ENCODE measurements at places on chromosomes 6 and 20.

- no peak for DNase-seq
Measured at GRCh38 chr6:157905590-157906342, 75.9 kb upstream of the SYNJ2 start.

DNA sequence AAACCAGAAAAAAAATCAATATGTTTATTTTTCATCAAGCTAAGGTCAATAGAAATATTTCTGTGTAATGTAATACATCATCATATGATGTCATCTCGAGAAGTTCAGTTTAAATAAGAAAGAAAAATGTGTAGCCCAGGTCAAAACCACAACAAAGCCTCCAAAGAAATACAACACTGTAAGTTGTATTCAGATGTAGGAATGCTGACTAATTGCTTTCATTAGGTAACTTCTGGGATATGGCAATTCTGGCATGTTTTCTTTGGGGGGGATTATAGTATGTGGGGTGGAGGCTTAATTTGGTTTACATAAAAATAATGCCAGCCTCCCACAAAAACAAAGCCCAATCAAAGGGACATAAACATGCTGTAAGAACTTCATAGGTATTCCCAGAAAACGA, 881.8 kb upstream of the CITED2 start:
- DNase-seq = no peak

DNA sequence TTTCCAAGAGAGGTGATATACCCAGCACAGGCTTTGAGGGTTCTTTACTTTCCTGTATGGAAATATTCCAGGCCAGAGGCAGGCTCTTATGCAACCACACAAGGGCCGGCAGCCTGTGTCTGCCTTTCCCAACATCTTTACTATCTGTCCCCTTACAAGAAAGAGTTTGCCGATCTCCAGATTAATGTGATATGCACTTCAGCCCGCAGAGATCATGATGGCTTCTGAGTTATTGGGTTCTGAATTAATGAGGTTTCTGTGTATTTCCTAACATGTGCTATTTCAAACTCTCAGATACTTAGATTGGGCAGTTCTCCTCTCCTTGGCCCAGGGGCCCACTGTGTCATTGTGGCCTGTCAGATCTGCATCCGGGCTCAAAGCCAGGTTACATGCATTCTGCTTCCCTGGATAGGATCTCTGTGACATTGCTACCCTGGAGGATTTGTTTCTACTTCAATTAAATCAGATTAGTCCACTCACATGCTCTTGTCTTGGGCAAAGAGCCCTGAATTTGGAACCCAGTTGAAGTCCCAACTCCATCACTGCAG, 56.6 kb downstream of the TGM2 start:
- no peak for DNase-seq

- no peak for DNase-seq
Measured at GRCh38 chr6:7451326-7451725, 61.7 kb downstream of the RIOK1 start.

GRCh38 chr6:156068881-156069280, 613.2 kb upstream of the NOX3 start:
- no peak for DNase-seq

DNA sequence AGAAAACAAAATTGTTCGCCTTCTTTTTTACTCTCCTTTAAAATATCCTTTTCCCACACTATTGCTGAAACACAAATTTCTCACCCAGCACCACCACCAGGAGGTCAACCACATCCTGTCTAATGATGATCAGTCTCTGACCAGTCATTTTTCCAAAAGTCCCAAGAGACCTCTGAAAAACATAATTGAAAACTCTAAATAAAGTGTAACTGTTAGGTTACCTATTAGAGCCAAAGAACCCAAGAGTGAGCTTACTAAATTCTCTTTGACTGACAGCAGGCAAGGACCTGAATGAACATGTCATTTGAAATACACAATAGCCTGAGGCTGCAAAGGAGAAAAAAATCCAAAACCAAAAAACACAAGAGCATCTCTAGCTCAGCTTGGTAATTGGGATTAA, 735.4 kb downstream of the CBLN4 start:
- DNase-seq = no peak

DNA sequence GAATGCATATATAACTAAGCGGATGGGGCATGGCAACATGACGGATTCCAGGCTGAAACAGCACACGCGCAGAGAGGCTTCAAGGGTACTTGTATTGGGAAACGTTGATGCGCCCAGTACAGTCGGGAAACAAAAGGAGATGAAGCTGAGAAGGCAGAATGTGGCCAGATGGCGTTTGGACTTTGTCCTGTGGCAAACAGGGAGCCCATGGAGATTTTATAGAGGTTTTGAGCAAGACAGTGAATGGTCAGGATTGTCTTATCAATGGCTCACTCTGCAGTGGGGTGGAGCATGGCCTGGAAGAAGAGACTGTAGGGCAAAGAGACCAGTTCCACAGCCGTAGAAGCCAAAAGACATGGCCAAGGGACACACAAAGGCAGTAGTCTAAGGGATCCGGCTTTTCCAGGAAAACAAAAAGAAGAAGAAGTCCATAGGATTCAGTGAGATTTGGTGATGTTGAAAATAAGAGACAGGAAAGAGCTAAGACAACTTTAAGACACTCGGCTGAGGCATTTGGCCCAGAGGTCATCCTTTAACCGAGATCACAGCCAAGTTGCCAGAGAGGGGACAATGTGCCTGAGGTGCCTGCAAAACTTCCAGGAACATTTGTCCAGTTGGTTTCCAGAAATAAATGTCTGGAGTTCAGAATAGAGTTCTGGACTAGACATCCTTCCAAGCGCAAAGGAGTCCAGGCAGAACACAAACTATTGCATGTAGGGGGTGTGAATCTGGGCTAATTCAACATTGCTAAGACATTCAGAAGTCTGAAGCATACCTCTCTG, 123.0 kb upstream of the RREB1 start:
- DNase-seq = no peak

DNA sequence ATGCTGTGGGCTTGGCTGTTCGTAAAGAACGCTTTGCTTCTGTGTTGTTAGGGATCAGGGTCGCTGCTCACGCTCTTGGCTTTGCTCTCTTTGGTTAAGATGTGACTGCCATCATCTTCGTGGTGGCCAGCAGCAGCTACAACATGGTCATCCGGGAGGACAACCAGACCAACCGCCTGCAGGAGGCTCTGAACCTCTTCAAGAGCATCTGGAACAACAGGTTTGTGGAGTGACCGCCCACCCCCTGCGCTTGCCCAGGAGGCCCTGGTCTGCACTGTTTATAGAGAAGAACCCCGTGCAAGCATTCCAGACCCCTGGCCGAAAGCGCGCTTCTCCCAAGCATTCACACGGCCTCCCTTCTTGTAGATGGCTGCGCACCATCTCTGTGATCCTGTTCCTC, 57.1 kb downstream of the GNAS start:
- no peak for DNase-seq

GRCh38 chr6:101114703-101115102, 233.6 kb upstream of the ASCC3 start:
- no peak for DNase-seq

DNA sequence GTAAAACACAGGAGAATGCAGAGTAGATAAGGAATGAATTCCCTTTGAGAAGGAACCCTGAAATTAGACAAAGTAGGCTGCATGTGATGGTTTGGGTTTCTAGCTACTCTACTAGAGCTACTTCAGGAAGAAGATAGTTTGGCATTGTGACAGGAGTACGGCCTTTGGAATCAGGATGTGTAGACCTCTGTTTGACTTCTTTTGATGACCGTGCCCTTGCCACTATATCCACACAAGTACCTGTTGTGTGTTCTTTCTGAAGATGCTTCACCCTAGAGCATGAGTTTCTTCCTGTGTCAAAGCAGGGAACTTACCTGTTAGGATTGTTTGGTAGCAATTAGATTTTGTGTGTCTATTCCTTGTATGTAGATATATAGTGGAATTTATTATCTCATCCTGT, 41.7 kb downstream of the CD2AP start:
- DNase-seq = no peak

GRCh38 chr6:43146709-43147688, 24.1 kb upstream of the SRF start:
- DNase-seq = no peak

GRCh38 chr20:5731753-5732366, 18.3 kb upstream of the SHLD1 start:
- DNase-seq = no peak

DNA sequence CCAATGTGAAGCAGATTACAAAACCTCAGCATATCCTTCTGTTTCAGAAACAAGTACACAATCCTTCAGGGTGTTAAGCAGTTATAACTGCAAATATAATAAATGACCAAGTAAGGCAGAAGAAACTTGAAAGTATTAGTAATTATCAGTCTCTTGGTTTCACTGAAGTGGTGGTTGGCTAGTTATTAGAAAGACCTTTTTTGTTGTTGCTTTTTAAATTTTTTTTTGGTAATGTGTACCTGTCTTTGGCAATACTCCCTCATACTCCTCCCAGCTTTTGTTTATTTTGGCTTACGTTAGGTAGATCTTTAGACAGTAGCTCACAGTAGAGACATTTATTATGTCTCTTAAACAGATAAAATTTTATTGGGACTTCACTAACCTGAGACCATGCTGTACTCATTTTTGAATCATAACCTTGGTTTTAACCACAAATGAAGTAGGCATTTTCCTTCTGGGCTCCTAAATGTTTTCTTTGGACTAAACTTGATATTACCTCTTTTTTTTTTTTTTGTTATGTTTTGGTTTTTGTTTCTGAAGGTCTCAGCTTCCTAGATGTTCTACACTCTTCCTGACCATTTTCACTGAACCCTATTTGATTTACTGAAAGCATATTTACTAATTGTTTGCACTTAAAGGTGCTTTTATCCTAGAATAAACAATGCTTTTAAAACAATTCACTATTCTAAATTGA, 6.4 kb downstream of the CD2AP start:
- DNase-seq = no peak

- DNase-seq = no peak
Measured at GRCh38 chr20:23203951-23204730, 118.0 kb upstream of the CD93 start.

GRCh38 chr6:131936156-131936555, 15.0 kb downstream of the CCN2 start:
- DNase-seq = no peak

DNA sequence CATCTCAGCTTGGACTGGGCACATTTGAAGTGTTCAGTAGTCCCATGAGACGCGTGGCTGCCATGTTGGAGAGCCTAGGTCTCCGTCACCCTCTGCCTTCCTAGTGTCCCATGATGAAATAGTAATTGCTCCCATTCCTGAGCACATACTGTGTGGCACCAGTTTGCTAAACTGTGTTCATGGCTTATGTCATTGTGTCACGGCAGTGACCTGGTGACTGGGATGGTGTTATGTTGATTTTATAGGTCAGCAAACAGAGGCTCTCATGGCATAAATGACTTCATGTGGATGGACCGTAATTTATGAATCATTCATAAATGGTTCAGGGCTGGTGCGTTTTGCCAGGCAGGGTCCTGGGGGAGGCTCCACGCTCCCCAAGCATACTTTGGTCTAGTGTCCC, 3.8 kb downstream of the BCAS4 start:
- no peak for DNase-seq

DNA sequence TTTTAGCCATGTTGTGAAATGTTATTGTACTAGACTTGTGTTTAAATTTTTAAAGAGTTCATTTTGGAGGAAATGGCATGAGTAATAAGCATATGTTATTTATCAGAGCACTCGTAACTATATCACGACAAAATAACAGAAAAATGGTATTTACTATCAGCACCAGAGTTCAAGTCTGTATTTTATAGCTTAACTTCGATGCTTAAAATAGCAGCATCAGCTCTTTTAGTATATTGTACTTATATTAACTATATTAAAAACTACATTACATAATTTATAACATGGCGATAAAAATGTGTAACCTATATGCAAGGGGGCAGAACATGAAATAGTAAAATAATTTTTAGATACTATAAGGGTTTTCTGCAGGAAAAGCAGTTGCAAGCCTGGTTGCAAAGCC, 52.9 kb downstream of the ABRACL start:
- DNase-seq = no peak

GRCh38 chr6:13120483-13121482, 207.6 kb downstream of the TBC1D7 start:
- no peak for DNase-seq

GRCh38 chr20:62905536-62906117, 20.7 kb downstream of the DIDO1 start:
- DNase-seq = no peak

DNA sequence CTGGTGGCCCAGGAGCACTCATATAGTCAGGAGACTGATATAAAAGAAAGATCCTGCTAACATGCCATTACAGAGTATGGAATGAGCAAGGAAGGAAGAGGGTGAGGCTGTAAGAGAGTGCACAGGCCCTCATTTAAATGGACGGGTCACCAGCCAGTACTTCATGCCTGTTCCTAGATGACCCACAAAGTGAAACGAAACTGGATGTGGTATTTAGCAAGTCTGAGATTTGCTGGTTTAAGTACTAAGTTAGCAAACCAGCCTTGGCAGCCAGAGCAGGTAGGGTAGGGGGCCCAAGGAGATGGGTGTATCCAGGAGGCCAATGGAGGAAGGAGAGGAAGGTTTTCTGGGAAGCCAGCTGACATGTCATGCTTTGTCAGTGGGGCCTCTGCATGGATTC, 15.9 kb downstream of the NT5E start:
- no peak for DNase-seq

DNA sequence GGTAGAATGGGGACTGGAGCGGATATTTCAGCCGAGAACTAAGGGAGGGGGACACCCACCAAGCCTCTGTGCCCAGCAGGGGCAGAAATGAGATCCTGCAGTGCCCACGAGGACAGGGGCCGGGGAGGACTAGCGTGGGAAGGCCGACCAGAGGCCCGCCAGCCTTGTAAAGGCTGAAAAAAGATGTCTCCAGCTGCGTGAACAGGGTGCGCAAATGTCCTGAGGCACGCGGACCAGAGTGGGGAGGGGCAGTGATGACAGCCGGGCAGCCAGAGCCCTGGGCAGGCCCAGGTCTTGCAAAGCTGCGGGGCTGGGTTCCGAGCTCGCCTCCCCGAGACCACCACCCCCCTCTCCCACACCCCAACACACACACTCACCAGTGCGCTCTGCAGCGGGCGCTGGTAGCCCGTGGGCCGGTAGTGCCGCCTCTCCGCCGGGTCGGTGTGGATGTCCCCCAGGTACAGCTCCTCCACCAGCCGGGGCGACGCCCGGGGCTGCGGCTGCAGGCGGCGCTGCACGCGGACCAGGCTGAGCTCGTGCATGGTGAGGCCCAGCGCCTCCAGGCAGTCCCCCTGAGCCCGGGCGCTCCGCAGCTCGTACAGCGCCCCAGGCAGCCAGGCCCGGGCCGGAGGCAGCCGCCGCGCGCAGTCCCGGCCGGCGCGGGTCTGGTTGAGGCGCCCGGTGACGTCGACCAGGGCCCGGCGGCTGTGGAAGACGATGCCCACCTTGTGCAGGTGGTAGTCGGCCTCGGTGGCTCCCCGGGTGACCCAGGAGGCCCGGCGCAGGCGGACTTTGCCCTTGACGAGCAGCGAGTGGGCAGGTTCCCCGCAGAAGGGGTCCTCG, 48.2 kb downstream of the APCDD1L start:
- DNase-seq = no peak
